Activated CD4-positive, alpha-beta T cell treated with anti-CD3 and anti-CD28 coated beads, Interleukin-2, amount 50 U/mL, for 1 hour (primary cell): ENCODE measurements at places on chromosomes 4 and X.

DNA sequence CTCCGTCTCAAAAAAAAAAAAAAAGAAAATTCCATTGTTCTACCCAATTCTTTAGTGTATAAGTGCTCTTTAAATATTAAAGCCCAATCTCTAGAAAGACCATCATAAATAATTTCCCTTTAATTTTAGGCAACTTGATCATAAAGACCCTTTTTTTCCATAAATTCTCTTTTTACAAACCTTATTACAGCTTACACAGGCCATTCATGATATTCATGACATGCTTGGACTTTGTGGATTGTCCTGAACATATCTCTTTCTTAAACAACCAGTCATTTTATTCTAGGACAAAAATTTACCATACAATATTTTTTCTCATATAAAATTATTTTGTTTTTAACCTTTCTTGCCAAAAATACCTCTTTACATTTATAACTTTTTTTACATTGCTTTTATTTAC is 30.5 kb downstream of the TLR8 start:
- no peak for DNase-seq

GRCh38 chr4:108891896-108892590 is 129.2 kb upstream of the ETNPPL start:
- no peak for DNase-seq

GRCh38 chr4:175330652-175331051 is 412.5 kb downstream of the ADAM29 start:
- no peak for DNase-seq

DNA sequence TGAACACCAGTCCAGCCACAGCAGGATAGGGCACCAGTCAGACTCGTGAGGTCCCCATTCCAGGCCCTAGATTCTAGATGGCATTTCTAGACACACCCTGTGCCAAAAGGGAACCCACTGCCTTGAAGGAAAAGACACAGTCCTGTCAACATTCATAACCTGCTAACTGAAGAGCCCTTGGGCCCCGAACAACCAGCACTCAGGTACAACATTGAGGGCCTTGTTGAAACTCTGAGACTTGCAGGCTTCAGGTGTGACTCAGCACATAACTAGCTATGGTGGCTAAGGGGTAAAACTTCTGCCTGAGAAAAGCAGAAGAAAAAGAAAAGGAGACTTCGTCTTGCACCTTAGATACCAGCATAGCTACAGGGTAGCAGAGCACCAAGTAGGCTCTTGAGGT is 252.9 kb upstream of the GRID2 start:
- no peak for DNase-seq

DNA sequence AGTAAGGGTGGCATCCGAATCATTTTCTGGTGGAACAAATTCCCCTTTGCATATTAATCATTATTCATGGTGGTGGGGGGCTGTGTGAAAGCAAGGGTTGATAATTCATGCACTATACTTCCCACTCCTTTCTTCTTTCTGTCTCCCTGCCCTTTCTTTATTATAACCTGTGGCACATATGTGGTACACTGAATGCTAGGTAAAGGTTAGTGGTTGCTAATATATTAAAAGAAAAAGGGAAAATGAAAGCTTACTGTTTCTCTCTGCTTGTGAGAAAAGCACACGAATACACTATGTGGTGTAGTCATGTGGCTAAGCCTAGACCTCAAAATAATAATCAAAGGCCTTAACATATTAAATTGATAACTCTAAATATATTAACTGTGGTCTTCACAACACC is 178.4 kb upstream of the RPS6KA3 start:
- DNase-seq: no peak

DNA sequence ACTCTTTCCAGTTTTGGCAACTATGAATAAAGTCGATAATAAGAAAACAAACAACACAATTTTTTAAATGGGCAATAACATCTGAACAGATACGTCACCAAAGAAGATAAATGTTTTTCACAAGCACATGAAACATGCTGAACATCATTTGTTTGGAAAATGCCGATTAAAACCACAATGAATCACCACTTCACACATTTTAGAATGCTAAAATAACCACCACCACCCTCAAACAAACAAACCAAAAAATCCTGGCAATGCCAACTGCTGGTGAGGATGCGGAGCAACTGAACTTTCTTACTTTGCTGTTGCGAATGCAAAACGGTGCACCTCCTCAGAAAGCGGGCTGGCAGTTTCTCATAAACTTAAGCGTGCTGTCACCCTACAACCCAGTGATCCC is 115.9 kb downstream of the NSUN7 start:
- DNase-seq: no peak

- no peak for DNase-seq
Observed at GRCh38 chr4:123200051-123200940, 196.3 kb upstream of the SPRY1 start.

DNA sequence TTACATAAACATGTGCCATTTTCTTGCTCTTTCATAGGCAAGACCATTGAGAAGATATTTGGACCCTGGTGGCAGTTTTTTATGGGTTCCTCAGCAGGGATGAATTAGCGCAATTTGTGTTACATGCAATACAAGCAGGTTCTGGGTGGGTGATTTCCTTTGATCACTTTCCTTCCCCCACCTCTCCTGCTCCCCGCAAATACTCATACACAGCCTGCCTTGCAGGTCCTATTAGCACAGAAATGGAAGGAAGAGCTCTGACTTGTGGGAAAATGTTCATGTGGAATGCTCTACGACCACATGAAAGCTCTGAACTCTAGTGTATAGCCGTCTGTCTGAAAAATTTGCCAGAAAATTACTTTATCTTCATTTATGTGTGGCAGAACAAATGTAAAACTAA is 361.0 kb upstream of the FAT1 start:
- DNase-seq: no peak

- no peak for DNase-seq
Observed at GRCh38 chr4:176276710-176277109, 7.7 kb upstream of the ASB5 start.

DNA sequence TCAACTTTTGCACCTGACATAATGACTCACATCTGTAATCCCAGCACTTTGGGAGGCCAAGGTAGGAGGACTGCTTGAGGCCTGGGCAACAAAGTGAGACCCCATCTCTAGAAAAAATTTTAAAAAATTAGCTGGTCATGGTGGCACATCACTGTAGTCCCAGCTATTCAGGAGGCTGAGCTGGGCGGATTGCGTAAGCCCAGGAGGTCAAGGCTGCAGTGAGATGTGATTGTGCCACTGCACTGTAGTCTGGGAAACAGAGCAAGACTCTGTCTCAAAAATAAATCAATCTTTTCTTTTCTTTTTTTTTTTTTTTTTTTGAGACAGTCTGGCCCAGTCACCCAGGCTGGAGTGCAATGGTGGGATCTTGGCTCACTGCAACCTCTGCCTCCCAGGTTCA is 52.5 kb downstream of the NIPAL1 start:
- no peak for DNase-seq

DNA sequence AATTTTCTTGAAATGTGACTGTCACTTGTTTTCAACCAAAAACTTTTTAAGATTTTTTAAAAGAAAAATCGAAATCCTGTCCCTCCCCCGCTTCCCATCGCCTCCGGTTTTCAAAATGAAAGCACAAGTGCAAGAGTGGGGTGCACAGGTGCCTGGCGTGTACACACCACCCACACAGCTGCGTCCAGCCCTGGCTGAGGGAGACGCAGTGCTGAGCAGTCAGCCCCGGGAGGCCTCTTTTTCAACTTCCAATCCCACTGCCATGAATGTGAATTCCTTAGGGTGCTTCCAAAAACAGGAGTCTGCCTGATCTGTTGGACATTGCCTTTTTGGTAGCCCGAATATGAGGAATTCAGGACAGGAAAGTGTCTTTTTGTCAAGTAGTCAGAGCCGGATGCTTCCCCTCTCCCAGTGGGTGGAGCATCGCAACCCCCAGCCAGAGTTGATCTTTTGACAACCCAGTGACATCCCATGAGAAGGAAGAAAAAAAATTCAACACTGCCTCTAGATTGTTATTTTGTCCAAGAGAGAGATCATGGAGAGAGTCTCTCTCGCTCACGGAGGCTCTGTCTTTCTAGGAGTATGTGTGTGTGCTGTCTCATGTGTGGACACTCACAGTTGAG is 8.9 kb downstream of the PRRG3 start:
- DNase-seq: no peak

GRCh38 chrX:15221321-15221720 is 48.6 kb downstream of the ASB9 start:
- DNase-seq: no peak

GRCh38 chr4:42789041-42789567 is 103.4 kb upstream of the GRXCR1 start:
- DNase-seq: no peak

DNA sequence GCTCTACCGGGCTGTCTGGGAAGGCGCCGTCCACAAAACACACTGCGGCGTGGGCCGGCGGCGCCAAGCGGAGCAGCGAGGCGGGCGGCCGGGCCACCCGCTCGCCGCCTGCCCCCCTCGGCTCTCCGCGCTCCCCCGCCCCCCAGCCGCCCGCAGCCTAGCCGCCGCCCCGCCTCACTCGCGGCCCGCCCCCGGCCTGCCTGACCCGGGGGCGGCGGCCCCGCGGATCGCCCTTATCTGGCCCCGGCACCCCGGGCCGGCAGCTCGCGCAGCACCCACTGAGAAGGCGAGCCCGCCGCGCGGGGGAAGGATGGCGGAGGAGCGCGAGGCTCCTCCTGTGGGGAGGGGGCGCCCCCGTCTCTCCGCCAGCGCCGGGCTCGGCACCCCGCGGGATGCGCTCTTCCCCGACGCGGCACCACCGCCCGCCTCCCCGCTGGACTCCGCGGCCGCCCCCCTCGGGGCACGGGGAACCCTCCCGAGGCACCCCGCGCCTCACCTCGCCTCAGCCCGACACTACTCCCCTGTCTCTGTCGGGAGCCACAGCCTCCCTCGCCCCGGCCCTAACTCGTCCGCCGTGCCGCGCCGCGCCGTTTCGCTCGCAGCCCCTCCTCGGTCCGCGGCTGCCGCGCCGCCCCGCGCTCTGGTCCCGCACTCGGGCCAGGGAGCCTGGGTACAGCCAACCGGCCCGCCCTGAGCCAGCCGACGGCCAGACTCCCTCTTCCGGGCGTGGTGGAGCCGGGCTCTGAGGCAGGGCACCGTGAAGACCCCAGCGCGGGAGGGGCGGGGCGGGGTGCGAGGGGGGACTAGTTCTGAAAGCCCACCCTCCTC is 566 bp downstream of the ATP11C start:
- DNase-seq: peak; percentile 39

- DNase-seq: no peak
Observed at GRCh38 chr4:108054025-108054638, 64.4 kb downstream of the HADH start.

GRCh38 chr4:3473181-3473950 is 10.3 kb downstream of the DOK7 start:
- DNase-seq: no peak

DNA sequence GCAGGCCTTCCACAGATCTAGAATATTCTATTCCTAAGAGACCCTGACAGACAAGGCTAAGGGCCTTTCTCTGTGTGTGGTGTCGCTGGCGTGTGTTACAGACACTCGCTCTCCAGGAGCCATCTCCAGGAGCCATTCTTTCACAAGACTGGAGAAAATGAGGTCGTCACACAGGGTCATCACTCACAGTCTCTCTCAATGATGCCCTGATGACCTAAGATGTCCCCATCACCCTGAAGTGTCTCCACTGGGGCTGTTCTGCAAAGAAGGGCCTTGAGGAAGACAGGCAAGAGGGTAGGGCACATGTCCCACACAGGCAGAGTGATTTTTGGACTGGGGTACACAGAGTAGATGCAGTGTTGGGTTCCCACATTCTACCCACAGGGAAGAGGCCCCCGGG is 34.7 kb downstream of the ZFYVE28 start:
- no peak for DNase-seq

- DNase-seq: no peak
Observed at GRCh38 chr4:17482716-17483115, 29.2 kb downstream of the QDPR start.

DNA sequence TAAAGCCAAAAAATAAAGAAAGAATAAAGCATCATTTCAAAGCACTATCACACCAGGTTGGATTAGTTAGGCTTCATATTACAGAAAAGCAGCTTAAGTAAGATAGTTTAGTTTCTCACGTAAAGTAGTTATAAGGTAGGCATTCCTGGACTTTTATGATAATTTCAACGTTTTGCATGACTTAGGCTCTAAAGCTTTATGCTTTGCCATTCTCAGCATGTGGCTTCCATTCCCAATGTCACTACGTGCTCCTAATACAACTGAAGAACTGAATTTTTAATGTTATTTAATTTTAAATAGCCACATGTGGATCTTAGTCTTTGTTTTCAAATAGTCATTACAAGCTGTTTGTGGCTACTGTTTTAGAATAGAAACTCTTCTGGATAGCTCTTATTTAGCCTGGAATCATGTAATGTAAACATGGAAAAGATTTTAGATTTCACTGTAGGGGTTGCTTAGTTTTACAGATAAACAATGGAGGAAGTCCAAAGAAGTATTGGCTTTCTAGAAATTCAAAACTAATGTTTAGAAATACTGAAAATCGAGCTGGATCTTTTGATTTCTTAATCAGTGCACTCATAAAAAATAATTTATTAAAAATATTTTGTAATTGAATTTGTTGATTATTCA is 710.0 kb downstream of the IL1RAPL1 start:
- no peak for DNase-seq

- no peak for DNase-seq
Observed at GRCh38 chr4:173367285-173367684, 3.5 kb upstream of the SAP30 start.

GRCh38 chrX:67328476-67328875 is 215.3 kb upstream of the AR start:
- DNase-seq: no peak

DNA sequence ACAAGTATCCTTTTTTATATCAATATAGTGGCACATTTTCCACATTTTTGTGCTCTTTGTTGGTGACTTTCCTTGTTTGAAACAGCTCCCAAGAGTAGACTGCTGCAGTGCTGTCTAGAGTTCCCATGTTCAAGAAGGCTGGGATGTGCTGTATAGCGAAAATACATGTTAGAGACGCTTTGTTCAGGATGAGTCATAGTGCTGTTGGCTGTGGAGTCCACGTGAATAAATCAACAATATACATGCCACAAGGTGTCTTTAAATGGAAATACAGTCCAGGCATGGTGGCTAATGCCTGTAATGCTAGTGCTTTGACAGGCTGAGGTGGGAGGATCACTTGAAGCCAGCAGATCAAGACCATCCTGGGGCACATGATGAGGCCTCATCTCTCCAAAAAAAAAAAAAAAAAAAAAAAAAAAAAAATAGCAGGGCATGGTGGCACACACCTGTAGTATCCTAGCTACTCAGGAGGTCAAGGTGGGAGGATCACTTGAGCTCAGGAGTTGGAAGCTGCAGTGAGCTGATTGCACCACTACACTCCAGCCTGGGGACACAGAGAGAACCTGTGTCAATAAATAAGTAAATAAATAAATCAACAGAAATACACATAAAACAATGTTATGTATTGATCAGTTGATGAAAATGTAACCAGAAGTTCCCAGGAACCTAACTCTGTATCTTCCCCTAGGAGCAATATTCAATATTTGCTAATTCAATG is 256.8 kb upstream of the STS start:
- no peak for DNase-seq

GRCh38 chr4:142607976-142608375 is 238.1 kb downstream of the INPP4B start:
- no peak for DNase-seq

GRCh38 chr4:51931461-51931860 is 88.5 kb downstream of the DCUN1D4 start:
- no peak for DNase-seq
